ENCODE measurements at places on chromosomes 11 and 22. TPM values are rescaled to one million over a fixed set of nuclear protein-coding genes. Genes with fewer than 3 reads are reported as not detected.

The FGF19 gene
- total RNA-seq: not detected

The B3GAT1 gene
- not detected for total RNA-seq

The PAAF1 gene
- total RNA-seq: 12.2 TPM

The HPS5 gene
- total RNA-seq: 33.4 TPM

The GLYAT gene
- not detected for total RNA-seq

The CRYBB3 gene
- total RNA-seq: not detected

The HEPHL1 gene
- total RNA-seq: under 0.01 TPM

The C1QTNF4 gene
- total RNA-seq: 2.0 TPM

The FXYD2 gene
- not detected for total RNA-seq

The GANAB gene
- 164 TPM for total RNA-seq

The MMP13 gene
- not detected for total RNA-seq

The SMC1B gene
- total RNA-seq: under 0.01 TPM

The KCTD14 gene
- 7.9 TPM for total RNA-seq

The OR52K1 gene
- total RNA-seq: 0.33 TPM

The PIWIL4 gene
- 2.3 TPM for total RNA-seq

The PATE2 gene
- total RNA-seq: not detected

The CRYBB2 gene
- total RNA-seq: 0.22 TPM

The MAPK8IP2 gene
- 0.54 TPM for total RNA-seq

The COA4 gene
- 39.3 TPM for total RNA-seq

The ST13 gene
- total RNA-seq: 234 TPM

The SPDYC gene
- not detected for total RNA-seq

The ACRV1 gene
- not detected for total RNA-seq

The ENTHD1 gene
- not detected for total RNA-seq

The DDI1 gene
- not detected for total RNA-seq

The SLC22A12 gene
- not detected for total RNA-seq

The PGA3 gene
- not detected for total RNA-seq

The SERHL2 gene
- total RNA-seq: 4.8 TPM

The C11orf21 gene
- total RNA-seq: under 0.01 TPM

The IRAG1 gene
- total RNA-seq: 0.76 TPM

The CADM1 gene
- 64.0 TPM for total RNA-seq

The MMP27 gene
- total RNA-seq: not detected

The TMEM9B gene
- 41.6 TPM for total RNA-seq

The P4HA3 gene
- total RNA-seq: 1.1 TPM

The NFAM1 gene
- not detected for total RNA-seq

The PGA4 gene
- not detected for total RNA-seq

The C11orf52 gene
- 8.1 TPM for total RNA-seq

The C22orf42 gene
- not detected for total RNA-seq

The MYBPC3 gene
- not detected for total RNA-seq

The OTOG gene
- not detected for total RNA-seq

The EML3 gene
- total RNA-seq: 48.3 TPM

The GSTT2B gene
- 0.39 TPM for total RNA-seq

The ZNHIT2 gene
- total RNA-seq: 12.6 TPM

The TREH gene
- total RNA-seq: not detected

The IGSF9B gene
- not detected for total RNA-seq

The IGLL1 gene
- total RNA-seq: not detected

The CDON gene
- total RNA-seq: 221 TPM

The INS gene
- not detected for total RNA-seq

The RAC2 gene
- total RNA-seq: 22.4 TPM
